CD4-positive, alpha-beta T cell treated with Interleukin-12 subunit alpha and Interleukin-12 subunit beta, for 1 hour (primary cell): ENCODE measurements at places on chromosomes 12 and 14.
A peak's percentile ranks its signal among the peaks of the same experiment; 100 is the strongest.

DNA sequence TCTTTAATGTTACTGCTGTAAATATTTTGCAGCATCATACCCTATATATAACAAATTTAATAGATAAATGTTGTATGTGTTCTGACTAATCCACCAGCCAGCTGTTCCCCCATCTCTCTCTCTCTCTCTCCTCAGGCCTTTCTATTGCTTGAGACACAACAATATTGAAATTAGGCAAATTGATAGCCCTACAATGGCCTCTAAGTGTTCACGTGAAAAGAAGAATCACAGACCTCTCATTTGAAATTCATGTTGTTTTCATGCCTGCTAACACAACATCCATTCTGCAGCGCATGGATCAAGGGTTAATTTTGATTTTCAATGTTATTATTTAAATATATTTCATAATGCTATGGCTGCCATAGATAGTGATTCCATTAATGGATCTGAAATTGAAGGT, 1.8 kb upstream of the FSCB start:
- no peak for DNase-seq

- DNase-seq: no peak
Measured at GRCh38 chr12:2380946-2381345, 328.2 kb downstream of the CACNA1C start.

GRCh38 chr12:121925358-121925695, 6.9 kb downstream of the CFAP251 start:
- DNase-seq: no peak

GRCh38 chr14:68795597-68796417, 2.9 kb upstream of the ZFP36L1 start:
- peak; percentile 92 for DNase-seq

- DNase-seq: peak; percentile 91
Measured at GRCh38 chr14:22561661-22562579, 27.1 kb downstream of the DAD1 start.

GRCh38 chr12:5779401-5779800, 165.7 kb downstream of the ANO2 start:
- no peak for DNase-seq

- DNase-seq: no peak
Measured at GRCh38 chr14:89977668-89978067, 21.9 kb downstream of the TDP1 start.

- peak; percentile 42 for DNase-seq
Measured at GRCh38 chr12:51048661-51049251, 629 bp downstream of the LETMD1 start.

GRCh38 chr14:68401855-68402254, 391.0 kb downstream of the ZFP36L1 start:
- DNase-seq: no peak

- DNase-seq: peak; percentile 66
Measured at GRCh38 chr12:94603434-94604365, 46.7 kb downstream of the TMCC3 start.

- DNase-seq: peak; percentile 8
Measured at GRCh38 chr12:120820884-120821510, 83.2 kb downstream of the SPPL3 start.

GRCh38 chr14:90193925-90194324, 62.4 kb upstream of the PSMC1 start:
- peak; percentile 2 for DNase-seq

- DNase-seq: no peak
Measured at GRCh38 chr14:66974397-66975025, 214.7 kb upstream of the GARIN2 start.

DNA sequence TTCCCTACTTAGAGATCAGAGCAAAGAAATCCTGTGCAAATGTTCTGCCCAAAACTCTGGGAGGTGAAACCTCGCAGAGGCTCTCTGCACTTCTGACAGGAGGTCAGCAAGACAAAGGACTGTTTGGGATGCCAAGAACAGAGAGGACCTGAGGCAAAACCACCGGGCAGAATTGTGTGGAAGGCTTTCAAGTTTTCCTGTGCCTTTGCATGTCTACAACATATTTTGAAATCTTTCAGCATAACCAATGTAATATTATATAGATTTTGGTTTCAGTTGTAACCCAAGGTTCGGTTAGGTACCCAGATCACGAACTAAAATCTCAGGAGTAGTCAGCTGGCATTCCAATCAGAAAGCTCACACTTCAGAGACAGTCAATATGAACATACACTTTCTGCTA, 99.4 kb upstream of the PLEKHA5 start:
- DNase-seq: no peak

DNA sequence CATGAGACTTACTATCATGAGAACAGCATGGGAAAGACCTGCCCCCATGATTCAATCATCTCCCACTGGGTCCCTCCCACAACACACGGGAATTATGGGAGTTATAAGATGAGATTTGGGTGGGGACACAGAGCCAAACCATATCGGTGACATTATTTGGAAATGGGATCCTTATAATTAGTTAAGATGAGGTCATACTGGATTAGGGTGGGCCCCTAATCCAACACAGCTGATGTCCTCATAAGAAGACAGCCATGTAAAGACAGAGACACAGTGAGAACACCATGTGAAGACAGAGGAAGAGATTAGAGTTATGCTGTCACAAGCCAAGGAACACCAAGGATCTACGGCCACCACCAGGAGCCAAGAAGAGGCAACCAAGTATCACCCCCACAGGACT, 161.7 kb downstream of the SPTSSA start:
- DNase-seq: no peak

GRCh38 chr12:3171195-3171591, 94.0 kb downstream of the TSPAN9 start:
- DNase-seq: no peak

DNA sequence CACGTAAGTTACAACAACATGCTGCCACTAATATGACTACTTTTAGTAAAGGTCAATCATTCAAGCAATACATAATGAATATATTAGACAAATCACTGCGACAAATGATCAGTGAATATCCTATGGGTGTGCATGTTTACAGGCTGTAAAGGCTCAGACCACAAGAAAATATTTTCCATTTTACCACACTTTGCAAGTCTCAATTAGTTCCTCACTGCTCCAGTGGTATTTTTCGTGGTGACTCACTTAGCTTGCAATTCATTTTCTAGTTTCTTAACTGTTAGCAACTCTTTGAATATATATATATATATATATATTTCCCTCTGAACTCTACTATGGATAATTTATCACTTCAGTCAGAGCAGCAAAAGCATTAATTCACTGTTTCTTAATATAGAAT, 96.9 kb downstream of the EML5 start:
- DNase-seq: no peak

GRCh38 chr12:62731055-62731820, 203.7 kb downstream of the PPM1H start:
- DNase-seq: no peak

- DNase-seq: peak; percentile 50
Measured at GRCh38 chr12:96045566-96045965, 10.2 kb upstream of the LTA4H start.

GRCh38 chr12:93784339-93785086, 107.3 kb downstream of the CRADD start:
- peak; percentile 31 for DNase-seq

DNA sequence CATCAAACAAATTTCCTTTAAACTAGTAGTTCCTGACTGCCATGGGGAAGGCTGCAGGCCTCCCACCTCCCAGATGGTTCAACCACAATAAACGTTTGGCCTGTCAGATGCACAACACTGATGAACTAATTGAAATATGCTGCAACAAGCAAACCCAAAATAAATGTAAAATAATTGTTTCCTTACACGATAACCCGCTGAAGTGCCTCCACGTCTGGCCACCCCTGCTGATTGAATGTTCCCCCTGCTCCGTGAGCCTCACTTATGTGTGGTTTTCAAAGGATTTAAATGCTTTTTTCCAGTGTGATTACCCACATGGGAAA, 8.4 kb downstream of the PITPNM2 start:
- no peak for DNase-seq
